ENCODE measurements at places on chromosomes 1 and 21.

- DNase-seq: no peak
Observed at GRCh38 chr1:160657250-160657781, 10.5 kb upstream of the SLAMF1 start.

DNA sequence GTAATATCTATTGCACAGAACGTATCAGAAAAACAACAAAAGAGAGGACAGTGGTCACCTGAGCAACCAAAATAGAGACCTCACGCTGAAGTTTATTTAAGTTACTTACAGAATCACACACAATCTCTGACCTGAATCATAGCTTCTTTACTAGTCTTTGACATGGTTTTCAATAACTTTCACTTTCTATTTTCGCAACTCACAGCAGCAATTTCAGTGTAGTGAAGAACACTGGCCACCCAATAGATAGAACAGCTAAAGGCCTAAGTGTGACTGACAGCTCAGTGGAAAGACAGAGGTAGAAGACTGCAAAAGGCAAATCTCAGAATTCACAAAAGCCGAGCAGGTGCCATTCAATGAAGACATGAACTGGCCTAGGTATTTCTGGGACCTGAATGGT is 435.6 kb upstream of the CHRM3 start:
- no peak for DNase-seq

GRCh38 chr1:99957818-99958217 is 12.0 kb upstream of the SLC35A3 start:
- no peak for DNase-seq

GRCh38 chr1:109653306-109653705 is 2.6 kb upstream of the GSTM4 start:
- DNase-seq: no peak

DNA sequence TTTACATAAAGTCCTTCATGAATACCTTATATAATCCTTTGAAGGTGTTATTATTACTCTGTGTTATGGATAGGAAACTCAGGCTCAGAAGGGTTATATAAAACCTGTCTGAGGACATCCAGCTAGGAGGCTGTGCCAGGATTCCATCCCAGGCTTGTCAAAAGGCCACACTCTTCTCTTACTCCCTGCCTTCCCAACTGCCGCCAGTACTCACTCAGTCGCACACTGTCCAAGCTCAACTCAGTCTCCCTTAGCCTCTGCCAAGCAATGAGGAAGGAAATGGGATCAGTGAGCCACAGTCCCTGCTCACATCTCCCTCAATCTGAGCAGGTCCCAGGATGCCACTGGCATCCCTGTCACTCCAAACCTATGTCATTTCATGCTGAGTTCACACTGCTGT is 94.4 kb downstream of the NAV1 start:
- no peak for DNase-seq

DNA sequence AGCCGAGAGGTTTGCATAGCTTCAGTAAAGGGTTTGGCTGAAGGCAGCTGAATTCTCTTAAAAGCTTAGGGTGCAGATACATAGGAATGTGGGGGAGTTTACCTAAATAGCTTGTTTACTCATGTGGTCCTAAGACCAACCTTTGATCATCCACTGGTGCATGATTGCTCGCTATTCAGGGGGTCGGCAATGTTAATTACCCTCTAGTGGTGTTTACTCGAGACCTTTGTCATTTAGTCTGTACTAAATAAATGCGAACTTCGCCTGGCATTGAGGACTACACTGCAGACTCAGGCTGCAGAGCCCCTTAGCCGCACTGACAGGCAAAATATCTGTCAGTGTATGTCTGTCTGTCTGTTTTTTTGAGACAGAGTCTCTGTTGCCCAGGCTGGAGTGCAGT is 31.8 kb downstream of the TMEM63A start:
- DNase-seq: no peak

DNA sequence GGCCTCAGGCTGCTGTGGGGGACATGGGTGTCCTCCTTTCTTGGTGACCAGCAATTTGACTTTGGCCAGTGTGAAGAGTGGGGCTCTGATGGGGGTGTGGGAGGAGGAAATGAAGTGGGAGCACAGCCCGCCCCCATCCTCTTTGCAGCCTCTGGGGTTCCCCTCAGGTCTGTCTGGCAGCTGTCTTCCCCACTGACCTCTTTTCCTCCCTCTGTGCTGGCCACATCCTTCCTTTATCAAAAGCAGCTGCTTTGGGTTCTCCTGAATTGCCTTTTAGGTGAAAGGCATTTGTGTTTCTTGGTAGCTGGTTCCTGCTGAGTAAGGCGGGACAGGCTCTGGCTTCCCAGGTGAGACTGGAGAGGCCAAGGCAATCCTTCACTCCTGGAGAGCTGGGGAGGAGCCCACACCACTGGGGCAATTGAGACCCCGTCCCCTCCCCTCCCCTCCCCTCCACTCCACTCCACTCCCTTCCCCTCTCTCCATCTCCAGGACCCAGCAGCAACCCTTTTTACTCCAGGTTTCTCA is 24.9 kb downstream of the PCAT6 start:
- no peak for DNase-seq

GRCh38 chr1:85316321-85316720 is 39.9 kb upstream of the BCL10 start:
- DNase-seq: no peak

DNA sequence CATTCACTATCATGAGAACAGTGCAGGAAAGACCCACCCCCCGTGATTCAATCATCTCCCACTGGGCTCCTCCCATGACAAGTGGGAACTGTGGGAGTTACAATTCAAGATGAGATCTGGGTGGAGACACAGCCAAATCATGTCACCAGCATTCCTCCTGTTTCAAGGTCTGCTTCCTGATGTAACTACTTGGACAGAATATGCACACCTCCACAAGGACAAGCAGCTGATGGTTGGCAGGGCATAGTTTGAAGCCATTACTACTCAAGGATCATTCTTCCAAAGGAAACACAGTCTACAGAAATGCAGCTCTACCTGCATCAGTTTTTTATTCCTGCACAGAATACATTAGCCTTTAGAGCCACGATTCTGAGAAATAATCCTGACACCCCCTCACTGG is 28.5 kb upstream of the RNF2 start:
- no peak for DNase-seq

DNA sequence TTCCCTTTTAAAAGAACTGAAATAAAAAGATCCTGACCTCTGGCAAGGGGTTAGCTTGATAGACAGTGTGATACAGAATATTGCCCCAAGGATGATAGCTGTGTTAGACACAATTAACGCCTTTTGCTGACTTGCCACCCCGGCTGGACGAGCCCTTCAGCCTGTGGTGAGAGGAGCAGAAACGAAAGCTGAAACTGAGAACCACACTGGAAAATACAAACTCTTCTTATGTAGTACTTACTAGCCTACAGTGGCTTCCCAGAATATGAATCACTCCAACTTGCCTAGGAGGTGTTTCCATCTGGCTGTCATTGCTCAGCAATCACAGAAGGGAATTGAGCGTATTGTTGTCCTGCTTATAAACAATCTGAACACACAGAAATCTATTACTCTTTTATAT is 22.9 kb downstream of the SAMSN1 start:
- DNase-seq: no peak

- no peak for DNase-seq
Observed at GRCh38 chr1:25099343-25099951, 132.9 kb downstream of the SYF2 start.

DNA sequence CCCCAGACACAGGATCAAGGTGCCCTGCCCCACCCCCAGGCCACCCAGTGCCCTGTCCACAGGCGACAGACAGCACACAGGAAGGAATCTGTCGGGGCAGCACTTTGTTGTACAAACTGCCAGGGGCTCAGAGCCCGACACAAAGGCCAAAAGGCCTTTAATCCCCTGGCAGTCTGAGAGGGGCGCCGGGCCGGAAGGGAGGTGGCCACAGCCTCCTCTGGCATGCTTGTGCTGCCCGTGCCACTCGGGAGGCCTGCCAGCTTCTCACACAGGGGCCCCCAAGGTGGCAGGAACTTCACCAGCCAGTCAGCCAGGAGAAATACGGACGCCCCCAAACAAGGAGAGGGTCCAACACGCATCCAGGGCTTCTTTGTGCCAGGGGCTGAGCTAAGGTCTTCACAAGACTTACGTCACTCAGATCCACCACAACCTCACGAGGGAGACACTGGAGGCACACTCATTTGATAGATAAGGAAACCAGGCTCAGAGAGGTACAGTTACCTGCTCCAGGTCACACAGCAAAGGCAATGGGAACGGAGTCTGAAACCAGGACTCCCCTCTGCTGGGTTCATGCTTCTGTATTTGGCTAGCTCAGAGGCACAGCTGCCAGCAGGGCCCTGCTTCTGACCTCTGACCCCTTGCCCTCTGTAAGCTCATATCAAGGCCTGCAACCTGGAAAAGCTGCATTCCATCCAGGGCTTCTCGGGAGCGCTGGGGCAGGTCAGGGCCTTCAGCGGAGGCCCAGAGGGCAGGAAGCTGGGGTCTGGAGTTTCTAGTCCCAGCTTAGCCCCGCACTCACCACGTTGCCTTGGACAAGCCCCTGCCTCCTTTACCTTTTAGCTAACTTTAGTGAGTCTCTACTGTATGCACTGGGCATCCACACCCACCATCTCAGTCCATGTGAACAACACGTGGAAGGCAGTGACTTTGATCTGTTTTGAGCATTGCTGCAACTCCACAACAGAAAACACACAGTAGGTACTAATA is 34.8 kb downstream of the HSPG2 start:
- DNase-seq: no peak

- no peak for DNase-seq
Observed at GRCh38 chr1:168421399-168422004, 122.3 kb downstream of the XCL2 start.

DNA sequence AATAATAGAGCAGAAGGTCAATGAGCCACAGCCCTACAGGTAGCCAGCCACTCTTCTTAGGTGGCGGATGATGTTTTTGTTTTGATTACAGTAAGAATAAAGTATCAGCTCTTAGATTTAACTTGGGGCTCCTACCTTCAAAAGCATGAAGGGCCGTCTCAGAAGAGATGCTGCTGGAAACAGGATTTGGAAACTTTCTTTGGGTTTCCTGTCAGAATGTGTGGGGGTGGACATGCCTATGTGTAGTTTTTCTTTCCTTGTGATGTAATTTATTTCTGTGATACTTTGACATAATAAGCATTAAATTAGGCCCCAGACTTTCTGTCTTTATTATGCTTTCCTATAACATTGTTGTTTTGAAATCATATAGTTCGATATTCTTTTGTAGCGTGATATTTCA is 1.5 kb downstream of the RAP1A start:
- DNase-seq: no peak

DNA sequence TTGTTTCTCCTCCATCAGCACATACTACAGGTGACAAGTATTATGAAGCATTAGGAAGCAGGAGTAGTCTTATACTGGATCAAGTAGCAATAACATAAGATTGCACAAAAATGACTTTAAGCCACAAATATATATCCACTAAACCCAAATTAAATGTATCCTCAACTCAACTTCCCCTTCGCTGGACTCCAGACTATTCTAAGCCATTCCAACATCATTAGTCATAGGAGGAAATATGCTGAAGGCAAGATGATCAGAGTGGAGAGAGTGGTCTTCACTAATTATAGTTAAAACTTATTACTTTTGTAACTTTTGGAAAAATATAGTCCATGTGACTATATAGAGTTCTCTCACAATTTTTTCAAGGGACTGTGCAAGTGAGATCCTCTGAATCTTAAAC is 390.7 kb upstream of the ZP4 start:
- no peak for DNase-seq

GRCh38 chr1:182785181-182785580 is 4.4 kb upstream of the NPL start:
- DNase-seq: no peak

DNA sequence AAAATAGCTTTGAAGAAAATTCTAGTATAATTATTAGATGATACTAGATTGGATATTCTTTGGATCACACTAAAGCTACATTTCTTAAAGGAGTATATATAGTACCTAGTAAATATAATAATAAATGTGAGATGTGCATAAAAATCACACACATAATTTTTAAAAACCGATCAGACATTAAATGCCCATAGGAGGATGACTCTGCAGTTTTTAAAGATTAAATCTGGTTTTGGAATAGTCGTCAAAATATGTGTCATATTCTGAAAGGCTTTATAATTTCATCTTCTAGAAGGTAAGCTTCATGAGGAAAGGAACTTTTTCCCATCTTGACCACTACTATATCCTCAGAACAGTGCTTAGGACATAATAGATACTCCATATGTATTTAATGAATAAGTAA is 169.0 kb downstream of the NRIP1 start:
- DNase-seq: no peak

- DNase-seq: no peak
Observed at GRCh38 chr21:45574691-45575090, 32.5 kb upstream of the SLC19A1 start.

- DNase-seq: no peak
Observed at GRCh38 chr1:115794976-115795639, 26.6 kb upstream of the CASQ2 start.

- DNase-seq: no peak
Observed at GRCh38 chr1:47676311-47677054, 238.6 kb downstream of the FOXD2 start.

GRCh38 chr1:151578941-151579340 is 32.9 kb upstream of the SNX27 start:
- no peak for DNase-seq

DNA sequence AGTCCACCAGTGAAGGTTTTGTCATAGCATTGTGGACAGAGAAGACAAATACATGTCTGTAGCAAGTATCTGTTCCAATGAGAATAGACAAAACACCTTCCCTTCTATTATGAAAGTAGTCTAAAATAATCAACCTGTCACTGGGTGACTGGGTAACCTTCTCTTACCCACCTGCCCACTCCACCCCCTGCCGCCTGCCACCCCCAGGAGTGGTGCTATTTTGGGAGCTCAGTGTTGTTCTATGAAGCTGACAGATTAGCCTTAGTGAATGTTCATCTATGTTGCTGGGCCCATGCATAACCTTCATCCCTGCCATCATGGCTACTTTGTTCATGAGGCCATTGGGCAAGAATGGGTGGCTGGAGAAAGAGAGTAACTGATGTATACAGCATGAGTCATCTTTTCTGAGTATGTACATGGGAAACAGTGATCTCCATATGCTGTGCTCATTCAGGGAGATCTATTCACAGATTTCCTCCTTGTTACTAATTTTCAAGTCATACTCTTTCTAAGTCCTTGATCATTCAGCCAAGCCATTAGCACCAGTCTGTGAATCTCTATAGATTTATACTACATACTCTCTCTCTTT is 24.8 kb downstream of the MARK1 start:
- DNase-seq: no peak

DNA sequence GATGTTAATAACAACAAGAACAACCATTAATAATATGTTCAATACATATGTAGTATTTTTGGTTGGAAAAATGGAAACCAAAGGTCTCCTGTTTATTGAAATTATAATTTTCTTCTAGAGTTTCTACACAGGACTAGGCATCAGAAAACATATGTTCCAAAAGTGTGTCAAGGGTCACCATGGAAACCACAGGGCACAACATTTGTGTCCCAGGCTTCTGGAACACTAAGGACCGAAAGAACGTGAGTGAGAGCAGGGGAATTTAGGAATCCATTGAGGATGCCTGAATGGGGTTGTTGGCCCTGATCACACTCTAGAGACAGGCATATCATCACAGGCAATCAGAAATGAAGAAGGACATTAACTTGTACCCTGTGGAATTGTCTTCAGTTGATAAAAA is 7.5 kb upstream of the CDC14A start:
- DNase-seq: no peak
